NCI-H774 (cell line): ENCODE measurements at places on chromosomes 5 and 9.

- no peak for DNase-seq
Observed at GRCh38 chr9:27653957-27654356, 80.7 kb upstream of the C9orf72 start.

DNA sequence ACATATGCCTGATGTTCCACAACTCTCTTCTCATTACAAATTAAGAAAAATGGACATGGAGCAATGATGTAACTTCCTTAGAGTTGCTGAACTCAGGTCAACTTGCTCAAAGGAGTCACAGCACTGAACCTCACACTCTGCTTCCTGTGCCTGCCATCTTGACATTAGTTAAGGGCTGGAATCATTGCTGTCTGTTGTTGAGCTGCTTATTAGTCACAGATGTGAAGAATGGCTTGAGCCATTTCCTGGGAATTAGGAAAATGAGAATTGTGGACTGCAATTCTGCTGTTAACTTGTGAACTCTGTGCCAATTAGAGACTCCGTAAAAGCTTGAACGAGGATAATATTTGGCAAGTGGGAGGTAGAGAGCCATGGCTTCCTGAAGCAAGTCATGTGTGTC lies 212.0 kb downstream of the ADAMTS12 start:
- no peak for DNase-seq

GRCh38 chr5:163612358-163613149 lies 107.1 kb downstream of the MAT2B start:
- no peak for DNase-seq

DNA sequence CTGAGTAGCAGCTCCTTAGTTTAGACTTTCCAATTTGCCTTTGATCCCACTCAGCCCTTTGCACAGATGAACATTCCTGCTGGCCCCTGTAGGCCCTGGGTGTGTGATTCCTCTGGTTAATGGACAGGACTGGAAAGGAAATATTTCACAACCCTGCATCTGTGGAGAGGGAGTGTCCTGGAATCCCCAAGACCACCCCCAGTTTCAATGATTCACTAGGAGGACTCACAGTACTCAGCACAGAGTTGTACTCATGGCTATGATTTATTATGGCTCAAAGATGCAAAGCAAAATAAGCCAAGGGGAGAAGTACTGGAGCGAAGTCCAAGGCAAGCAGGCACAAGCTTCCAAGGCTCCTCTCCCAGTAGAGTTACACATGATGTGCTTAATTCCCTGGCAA lies 42.4 kb upstream of the TJP2 start:
- DNase-seq, result no peak

- DNase-seq, result no peak
Observed at GRCh38 chr9:26561928-26562327, 330.7 kb downstream of the CAAP1 start.

- no peak for DNase-seq
Observed at GRCh38 chr5:6468870-6469269, 20.2 kb downstream of the UBE2QL1 start.

DNA sequence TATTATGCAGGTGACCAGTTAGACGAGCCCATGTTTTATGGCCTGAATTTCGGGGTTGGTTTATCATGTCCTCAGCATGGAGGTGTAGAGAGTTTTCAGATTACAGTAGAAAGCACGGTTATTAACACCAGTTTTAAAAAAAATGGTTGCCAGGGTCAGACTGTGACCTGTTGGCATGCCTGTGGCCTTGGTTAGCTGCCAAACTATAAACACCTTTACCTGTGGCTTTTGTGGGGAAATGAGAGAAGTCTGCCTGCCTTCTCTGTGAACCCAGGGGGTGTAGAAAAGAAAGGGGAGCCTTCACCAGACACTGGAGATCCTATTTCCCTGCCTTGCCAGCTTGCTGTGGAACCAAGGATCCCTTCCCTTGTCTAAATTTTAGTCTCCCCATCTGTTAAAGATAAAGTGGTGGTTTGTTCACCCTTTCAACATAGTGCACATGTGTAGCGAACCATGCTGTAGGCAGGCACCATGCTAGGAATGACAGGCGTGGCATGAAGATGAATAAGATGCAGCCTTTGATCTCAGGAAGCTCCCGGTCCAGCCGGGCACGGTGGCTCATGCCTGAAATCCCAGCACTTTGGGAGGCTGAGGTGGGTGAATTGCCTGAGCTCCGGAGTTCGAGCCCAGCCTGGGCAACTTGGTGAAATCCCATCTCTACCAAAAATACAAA lies 6.1 kb upstream of the PHF19 start:
- no peak for DNase-seq

- DNase-seq, result no peak
Observed at GRCh38 chr5:67728326-67728890, 487.1 kb upstream of the PIK3R1 start.

- peak; percentile 52 for DNase-seq
Observed at GRCh38 chr5:14510156-14510734, 71.3 kb upstream of the OTULINL start.

DNA sequence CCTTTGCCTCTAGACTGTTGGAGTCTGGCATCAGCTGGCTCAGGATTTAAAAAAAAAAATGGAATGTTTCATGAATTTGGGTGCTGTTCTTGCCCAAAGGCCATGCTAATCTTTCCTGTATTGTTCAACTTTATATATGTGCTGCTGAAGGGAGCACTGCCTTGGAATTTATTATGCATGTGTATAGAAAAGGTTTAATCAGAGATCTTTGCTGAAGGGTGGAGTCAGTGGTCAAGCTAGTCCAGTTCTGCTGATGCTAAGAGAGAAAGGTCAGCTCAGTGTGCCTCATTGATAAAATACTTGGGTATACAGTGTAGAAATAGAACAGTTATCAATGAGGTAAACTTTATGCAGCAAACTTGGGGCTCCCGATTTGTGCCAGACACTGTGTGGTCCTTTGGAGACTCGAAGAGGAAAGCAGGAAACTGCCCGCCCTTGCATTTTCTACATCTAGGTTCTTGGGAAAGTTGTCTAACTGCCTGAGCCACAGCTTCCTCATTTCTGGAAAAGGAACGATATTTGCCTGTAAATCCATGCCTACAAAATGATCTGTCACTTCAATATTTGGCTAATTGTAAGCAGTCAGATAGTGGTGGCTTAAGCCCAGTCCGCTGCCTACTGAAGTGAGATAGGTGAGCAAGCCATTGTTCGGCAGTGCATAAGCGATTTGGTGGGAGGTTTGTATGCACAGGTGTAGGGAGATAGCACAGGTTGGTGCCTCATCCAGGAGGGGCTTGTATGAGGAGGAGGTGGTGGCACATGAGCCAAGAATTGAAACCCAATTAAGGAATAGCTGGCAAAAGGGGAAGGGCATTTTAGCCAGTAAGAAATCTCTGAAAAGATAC lies 29.2 kb upstream of the GTF2H2C start:
- DNase-seq, result no peak

- peak; percentile 0 for DNase-seq
Observed at GRCh38 chr5:58871648-58872242, 288.9 kb downstream of the RAB3C start.

DNA sequence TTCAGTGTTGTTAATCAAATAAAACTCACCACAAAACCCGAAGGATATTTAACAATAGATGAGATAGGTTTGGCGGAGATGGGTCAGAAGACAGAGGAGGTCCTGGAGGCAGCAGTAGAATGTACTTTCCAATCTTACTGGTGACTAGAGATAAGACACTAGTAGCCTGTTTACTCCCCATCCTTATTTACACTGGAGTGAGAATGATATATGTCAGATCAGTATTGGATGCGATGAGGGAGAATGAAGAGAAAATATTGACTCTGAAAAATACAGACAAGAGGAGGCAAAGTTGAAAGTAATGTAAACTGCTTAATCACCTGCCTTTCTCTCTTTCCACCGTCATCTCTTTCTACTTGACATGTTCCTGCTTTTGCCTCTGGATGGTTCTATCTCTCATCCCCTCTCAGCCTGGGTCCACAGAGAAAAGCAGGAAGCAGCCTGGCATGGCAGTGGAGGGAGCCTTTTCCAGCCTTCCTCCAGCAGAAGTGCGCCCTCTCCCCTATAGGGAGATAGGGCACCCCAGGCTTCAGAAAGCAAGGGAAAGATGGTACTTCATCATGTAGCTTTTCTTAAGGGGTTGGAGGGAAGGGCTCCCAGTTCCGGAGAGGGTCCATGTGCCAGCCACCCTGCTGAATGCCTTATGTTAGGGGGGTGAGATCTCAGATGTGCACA lies 11.1 kb downstream of the PALM2AKAP2 start:
- DNase-seq, result no peak

- DNase-seq, result no peak
Observed at GRCh38 chr5:36573438-36573837, 33.0 kb upstream of the SLC1A3 start.

DNA sequence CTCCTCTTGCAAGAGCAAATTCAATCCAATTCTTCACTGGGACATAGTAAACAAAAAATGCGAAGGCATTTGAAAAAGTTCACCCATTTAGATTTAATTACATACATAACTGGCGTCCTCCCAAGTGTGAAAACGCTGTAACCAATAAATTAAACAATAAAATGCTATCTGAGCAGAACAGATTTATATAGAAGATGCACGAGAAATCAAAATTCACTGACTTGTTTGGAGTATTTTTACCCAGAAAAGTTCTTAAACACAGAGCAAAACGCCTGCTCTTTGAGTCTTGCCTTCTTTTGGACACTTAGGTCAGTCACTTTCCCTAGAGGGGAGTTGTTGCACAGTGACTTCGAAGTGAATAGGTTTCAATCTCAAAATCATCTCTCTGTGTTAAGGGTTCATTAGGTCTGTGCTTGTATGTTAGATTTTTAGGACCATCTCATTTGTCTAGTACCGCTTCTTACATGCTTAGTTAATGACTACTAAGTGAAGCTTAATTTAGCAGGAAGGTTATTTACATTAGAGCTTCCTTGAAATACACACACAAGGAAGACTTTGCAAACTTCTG lies 1.9 kb downstream of the ALDH1A1 start:
- DNase-seq, result no peak

- DNase-seq, result no peak
Observed at GRCh38 chr5:154333016-154333415, 112.8 kb upstream of the SAP30L start.

- no peak for DNase-seq
Observed at GRCh38 chr5:36230151-36230790, 11.5 kb downstream of the NADK2 start.

GRCh38 chr5:19771174-19771835 lies 216.7 kb downstream of the CDH18 start:
- no peak for DNase-seq

DNA sequence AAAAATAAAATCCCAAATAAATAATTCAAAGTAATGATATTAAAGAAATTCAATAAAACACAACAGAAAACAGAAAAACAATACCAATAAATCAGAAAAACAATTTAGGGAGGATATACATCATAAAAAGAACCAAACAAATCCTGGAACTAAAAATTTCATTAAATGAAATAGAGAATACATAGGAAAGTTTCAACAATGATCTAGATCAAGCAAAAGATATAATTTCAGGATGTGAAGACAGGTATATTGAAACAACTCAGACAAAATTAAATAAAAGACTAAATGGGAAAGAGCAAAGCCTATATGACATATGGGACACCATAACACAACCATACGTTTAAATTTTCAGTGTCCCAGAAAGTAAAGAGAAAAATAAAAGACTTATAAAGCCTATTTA lies 85.1 kb upstream of the GHR start:
- DNase-seq, result no peak

GRCh38 chr9:92327283-92327850 lies 1.6 kb downstream of the CENPP start:
- DNase-seq, result no peak

GRCh38 chr5:96226941-96227552 lies 206.0 kb downstream of the PCSK1 start:
- DNase-seq, result no peak

- DNase-seq, result no peak
Observed at GRCh38 chr9:114308361-114308950, 14.4 kb upstream of the ORM1 start.

DNA sequence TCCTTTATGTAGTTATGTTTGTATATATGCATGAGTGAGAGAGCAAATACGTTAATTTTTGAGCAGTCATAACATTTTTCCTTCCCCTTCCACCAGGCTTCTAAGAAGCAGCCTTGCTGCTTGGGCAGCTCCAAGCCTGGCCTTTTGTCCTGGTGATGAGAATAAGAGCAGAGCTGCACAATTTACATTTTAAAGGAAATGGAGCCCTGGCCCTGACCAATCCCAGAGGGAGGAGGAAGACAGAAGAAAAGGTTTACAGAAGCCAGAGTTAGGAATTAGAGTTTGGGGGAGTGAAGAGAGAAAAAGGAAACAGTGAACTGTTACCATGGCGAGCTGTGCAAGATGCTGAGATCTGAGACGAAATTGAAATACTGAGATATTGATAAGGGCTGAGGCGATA lies 25.3 kb upstream of the EFNA5 start:
- no peak for DNase-seq

- DNase-seq, result no peak
Observed at GRCh38 chr9:131177898-131178297, 52.5 kb downstream of the NUP214 start.

DNA sequence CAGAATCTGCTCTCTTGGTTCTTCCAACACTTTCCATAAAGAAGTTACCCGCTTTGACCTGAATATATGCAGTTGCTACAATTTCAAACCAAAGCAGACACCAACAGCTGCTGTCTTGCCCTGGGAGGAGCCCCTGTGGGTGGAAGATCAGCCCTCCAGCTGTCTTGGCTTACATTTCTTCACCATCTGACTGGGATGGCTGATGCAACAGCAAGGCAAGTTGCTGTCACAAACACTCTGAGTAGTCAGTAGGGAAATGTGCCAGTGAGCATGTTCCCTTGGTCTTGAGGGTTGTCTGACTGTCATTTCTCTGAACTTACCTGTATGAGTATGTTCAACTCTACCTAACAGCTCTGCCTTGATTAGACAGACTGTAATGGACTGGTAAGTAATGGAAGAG lies 152.9 kb downstream of the SGCD start:
- no peak for DNase-seq

- DNase-seq, result no peak
Observed at GRCh38 chr5:119427060-119427459, 25.2 kb upstream of the HSD17B4 start.

- DNase-seq, result no peak
Observed at GRCh38 chr9:38422555-38423260, 1.5 kb downstream of the IGFBPL1 start.

DNA sequence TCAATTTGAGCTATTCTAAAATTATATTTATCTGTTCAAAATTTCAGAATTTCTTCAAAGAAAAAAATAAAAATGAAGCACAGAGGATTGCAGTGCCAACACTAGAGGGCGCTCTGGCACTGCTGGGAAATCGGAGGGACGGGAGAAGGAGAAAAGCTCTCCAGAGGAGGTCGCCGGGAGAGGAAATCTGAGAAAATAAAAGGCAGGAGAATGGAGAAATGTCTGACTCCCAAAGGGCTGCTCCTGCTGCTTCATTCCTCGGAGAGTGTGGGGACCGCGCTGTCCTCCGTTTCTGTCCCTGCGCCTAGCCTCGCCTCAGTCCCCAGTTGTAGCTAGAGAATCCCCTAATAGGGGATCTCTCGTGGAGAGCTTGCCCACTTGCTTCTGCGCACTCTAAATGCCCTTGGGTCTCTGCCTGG lies 40.0 kb upstream of the ARSB start:
- peak; percentile 66 for DNase-seq
